Forelimb muscle (tissue), 1 donor: ENCODE measurements at places on chromosomes 12 and 14. TPM values are rescaled to one million over a fixed set of nuclear protein-coding genes. Genes with fewer than 3 reads are reported as not detected.

Gene GUCY2C
- polyA plus RNA-seq: 0.16 TPM

Gene CCDC197
- polyA plus RNA-seq: 0.13 TPM

Gene NID2
- 71.7 TPM for polyA plus RNA-seq

Gene ADSS1
- 82.3 TPM for polyA plus RNA-seq

Gene SLCO1B3
- polyA plus RNA-seq: not detected

DNA sequence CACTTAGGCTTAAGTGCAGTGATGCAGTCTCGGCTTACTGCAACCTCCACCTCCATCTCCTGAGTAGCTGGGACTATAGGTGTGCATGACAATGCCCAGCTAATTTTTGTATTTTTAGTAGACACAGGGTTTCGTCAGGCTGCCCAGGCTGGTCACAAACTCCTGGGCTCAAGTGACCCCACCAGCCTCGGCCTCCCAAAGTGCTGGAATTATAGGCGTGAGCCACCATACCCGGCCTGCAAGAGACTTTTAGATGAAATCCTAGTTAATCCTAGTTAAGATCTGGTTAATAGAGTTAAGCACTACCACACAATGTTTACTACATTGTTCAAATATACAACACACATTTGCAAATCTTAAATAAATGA is 196.5 kb upstream of the AMIGO2 start:
- DNase-seq: no peak

DNA sequence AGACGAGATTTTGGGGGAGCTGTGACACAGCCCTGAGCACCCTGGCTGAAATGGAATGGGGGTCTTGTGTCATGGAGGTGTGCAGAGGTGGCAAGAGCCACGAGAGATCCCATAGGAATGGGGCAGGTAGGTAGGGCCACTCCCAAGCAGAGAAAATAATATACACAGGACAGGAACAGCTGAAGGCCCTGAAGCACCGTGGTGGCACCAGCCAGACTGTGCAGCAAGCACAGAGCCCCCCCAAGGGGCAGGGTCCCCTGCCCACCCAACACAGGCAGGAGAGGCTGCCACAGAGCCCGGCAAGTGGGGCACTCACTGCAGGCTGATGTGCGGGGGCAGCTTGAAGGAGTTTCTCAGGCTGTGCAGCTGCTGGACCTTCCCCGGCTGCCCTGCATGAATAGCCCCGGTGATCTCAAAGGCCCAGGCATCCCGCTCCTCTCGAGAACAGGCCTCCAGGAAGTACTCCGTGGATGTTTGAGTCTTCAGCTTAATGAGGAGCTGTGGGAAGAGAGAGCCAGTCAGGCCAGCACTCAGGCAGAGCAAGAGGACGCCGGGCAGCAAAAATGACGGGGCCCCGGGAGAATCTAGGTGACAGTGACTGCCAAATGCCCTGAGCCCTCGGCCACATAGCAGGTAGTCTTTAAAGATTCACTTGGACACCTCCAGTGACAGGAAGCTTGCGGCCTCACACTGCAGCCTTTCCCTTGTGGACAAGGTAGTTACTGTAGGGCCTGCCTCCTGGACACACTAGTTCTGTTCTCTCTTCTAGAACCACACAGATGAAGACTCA is 16.7 kb downstream of the PLEK2 start:
- DNase-seq: no peak

DNA sequence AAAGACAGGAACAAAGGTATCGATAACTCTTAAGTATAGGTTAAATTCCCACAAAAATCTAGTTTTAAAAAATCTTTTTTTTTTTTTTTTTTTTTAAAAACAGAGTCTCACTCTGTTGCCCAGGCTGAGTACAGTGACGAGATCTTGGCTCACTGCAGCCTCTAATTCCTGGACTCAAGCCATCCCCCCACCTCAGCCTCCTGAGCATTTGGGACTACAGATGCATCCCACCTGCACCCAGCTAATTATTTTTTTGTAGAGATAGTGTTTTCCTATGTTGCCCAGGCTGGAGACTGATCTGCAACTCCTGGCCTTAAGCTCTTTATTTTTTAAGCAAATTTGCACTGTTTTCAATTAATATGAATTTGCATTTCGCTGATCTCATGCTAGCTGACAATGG is 9.8 kb downstream of the PSEN1 start:
- no peak for DNase-seq

GRCh38 chr12:107884769-107885694 is 110.5 kb downstream of the ASCL4 start:
- no peak for DNase-seq

- no peak for DNase-seq
These were observed 17.8 kb downstream of the GPR132 start for GRCh38 chr14:105047283-105048016.

DNA sequence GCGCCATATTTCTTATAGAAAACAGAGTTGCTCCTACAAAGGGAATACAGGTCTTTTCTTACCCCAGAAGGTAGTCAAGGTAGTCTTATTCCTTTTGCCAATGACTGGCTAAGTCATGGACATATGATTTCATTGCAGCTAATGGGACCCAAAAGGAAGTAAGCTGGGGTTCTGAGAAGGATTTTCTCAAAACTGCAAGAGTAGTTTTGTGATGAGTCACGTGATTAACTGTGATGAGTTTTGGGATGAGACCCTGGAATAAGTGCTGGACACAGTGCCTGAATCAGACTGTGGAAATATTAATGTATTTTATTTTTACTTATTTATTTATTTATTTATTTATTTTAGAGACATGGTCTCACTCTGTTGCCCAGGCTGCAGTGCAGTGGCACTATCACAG is 13.4 kb upstream of the NIN start:
- no peak for DNase-seq

GRCh38 chr14:54776361-54777001 is 126.1 kb downstream of the GCH1 start:
- no peak for DNase-seq
